ENCODE measurements at places on chromosomes 16 and 17.
A peak's percentile ranks its signal among the peaks of the same experiment; 100 is the strongest.

DNA sequence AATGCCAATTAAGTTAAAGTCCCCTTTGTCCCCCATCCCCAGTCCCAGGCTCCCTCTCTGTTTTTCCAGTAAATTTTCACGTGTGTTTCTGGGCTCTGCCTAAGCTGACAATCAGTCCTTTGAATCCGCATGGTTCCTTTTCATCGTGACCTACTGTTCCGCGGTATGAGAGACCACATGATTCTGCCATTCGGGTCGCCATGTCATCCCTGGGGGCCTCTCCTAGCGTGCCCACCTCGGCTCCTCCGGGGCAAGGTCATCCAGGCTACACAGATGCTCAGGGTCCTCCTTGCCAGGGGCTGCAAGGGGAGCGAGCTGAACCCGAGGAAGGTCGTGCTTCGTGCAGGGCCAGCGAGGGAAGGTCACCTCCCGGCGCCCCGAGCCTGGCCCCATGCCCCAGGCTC is 157.6 kb downstream of the RAB11FIP4 start:
- no peak for DNase-seq

DNA sequence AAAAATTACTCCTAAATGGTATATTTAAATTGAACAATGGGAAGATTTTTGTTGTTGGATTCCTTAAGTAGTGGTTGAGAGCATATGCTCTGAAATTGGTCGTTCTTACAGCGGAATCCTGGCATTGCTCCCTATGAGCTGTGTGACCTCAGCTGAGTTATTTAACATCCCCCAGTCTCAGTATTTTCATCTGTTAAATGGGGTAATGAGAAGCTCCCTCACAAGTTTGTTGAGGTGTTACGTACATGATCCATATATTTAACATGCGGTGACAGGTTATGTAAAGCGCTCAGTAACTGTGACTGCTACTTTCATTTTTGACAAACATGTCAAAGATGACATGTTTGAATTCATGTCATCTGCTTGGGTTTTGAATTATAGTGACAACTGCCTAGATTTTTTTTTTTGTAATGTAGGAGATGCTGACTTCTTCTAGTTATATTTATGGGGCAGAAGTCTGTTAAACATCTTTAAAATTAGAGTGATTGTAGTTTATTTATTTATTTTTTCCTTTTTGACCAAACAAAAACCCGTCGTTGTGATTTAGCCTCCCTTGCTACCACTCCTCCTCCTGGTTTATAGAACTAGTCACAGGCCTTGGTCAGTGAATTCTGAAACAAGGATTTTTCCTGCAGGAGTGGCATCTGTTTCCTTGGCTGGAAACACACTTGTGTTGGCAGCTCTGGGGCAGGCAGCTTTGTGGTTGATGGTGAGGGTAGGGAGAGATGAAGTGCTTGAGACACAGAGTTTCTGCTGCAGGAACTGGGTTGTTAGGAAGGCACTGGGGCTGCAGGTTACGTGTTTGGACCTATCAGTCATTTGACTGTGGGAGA is 268.8 kb downstream of the SNX29 start:
- no peak for DNase-seq

DNA sequence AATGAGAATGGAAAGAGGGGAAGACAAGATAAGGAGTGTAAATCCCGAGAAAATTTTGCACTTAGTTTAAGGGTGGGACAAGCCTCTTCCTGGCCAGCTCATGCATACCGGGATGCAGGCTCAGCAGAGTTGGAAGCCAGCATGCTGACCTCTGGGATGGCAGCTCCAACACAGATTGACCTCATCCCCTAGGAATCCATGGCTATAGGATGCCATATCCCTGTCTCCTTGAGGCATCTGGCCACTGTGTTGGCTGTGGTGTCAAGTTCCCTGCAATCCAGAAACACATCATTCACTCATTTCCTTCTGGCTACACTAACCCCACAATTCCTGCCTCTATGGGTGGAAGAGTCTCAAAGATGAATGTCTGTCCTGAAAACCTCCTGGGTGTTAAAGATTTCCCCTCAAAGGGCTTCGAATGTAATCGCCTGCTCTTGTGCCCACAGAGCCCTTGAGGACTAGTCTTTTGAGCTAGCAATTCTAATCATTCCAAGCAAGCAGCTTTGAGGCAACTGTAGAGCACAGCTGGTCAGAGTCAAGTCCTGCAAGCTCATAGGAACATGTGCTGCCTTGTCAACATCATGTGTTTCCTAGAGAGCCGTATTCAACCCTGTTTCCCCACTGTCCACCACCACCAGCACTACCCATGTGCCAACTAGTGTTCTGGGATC is 141.4 kb downstream of the PMP22 start:
- DNase-seq: no peak

- no peak for DNase-seq
These were observed 1.0 kb downstream of the TMEM114 start for GRCh38 chr16:8589057-8589899.

DNA sequence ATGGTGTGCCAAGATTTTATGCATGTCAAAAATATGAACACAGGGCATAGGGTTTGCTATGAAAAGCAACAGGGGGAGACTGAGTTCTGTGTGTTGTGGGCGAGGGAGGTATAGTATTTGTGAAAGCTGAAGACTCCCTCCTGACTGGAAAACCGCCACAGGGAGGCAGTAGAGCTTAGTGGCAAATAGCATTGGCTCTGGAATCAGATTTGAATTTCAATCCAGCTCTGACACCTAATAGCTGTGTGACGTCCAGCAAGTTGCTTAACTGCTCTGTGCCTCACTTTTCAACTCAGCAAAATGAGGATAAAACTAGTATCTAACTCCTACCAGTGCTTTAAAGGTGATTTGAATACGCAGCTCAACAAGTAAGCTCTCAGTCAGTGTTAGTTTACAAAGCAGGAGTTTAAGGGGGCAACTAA is 22.0 kb downstream of the KPNA2 start:
- DNase-seq: peak; percentile 33

DNA sequence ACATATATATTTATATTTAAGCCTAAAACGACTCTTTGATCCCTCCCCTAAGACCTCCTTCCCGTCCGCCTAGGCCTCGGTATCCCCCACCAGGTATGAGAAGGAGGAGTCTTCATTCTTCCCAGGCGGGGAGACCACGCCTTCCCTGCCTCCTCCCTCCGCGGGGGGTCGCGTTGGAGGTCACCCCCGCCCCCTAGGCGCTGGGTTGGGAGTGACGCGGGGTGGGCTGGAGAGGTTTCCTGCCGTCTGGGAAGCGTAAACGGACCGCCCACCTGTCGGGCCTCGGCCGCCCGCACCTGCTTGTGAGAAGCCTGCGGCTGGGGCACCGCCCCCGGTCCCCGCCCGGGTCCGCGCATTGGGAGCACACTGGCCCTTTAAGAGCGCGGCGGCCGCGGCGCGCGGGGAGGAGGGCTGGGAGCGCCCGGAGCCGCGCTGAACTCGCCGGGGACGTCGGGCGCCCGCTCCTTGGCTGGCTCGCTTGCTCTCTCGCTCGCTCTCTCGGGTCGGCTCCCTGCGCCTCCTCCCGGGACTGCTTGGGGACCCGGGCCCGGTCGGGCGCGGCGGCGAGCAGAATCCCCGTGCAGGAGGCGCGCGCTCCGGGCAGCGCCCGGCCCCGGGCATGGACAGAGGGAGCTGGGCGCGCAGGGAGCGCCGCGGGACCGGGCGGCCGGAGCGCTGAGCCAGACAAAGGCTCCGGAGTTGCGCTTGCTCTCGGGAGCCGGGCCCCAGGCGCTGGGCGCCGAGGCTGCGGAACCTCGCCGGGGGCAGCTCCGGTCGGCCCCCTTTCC is at the start of gene MMP15:
Gene MMP15, plus strand, starts transcription at position 404 of the 788 bp plus-strand sequence. CDS start 597 bp downstream, outside the sequence.
- DNase-seq: peak; percentile 68

DNA sequence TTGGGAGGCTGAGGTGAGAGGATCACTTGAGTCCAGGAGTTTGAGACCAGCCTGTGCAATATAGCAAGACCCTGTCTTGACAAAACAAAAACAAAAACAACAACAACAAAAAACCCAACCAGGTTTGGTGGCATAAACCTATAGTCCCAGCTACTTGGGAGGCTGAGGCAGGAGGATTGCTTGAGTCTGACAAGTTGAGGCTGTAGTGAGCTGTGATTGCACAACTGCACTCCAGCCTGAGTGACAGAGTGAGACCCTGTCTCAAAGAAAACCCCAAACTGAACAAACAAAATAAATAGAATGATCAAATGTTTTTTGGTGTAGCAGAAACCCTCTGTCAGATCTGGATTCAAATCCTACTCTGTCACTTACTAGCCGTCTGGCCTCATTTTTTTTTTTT is 16.0 kb upstream of the SYT17 start:
- DNase-seq: no peak

DNA sequence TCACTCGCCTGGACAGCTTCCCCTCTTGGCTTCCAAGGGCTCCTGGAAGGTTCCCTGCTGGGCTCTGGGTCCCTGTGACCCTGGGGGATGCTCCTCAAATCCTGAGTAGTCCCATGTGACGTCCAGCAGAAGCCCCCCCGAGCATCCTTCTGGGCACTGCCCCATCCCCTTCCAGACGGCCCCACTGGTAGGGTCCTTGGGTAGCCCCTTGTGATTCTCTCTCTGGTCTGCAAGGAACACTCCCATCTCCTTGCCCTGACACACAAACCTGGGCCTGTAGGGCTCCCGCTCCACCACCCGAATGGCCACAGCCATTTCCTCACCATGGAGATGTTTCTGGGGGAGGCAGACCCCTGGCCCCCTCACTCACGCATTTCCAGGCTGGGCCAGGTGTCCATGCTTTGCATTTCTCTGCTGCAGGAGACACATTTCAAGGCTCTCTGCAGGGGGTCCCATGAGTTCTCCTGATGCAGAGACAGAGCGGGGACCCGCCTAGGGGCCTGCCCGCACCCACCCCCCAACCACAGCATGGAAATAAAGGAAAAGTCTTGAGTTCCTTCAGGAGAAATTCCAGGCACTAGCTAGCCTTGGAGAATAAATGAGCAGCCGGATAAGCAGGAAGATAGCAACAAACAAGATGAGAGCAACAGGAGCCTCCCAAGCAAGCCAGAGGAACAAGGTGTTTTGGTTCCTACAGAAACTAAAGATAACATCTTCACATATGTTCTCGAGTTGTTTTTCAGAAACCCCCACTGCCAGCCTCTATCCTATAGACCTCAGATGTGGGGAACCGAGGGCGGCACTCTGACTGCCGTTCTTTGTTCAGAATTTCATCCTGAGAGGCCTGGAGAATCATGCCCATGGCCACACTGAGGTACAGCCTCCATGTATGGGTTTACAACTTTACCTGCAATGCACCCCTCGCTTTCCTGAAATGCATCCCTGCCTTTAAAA is 128.8 kb downstream of the MGAT5B start:
- DNase-seq: no peak

- no peak for DNase-seq
These were observed 70.1 kb upstream of the CREBBP start for GRCh38 chr16:3950343-3951193.

- no peak for DNase-seq
These were observed 820.2 kb downstream of the KCNJ18 start for GRCh38 chr17:22512506-22512905.

- no peak for DNase-seq
These were observed 58.8 kb downstream of the RPTOR start for GRCh38 chr17:80603396-80603795.

GRCh38 chr16:66152181-66152580 is 214.3 kb upstream of the CDH5 start:
- no peak for DNase-seq

DNA sequence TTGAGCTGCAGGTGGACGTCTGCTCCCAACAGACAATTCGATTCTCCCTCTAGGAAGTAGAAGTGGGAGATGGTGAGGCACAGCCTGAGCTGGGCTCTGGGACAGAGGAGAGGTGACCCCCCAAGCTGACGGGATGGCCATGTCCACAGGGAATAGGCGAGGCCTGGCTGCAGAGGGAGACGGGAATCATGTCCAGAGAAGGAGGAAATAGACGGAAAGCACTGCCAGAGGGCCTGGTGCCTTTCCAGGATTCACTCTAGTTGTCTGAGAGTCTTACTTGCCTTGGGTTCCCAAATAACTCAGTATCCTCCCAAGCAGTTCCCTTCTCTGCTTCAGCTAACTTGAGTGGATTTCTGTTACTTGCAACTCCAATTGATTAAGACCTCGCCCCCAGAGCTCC is 4.3 kb upstream of the CRISPLD2 start:
- DNase-seq: no peak

GRCh38 chr16:11848842-11849241 is 2.5 kb downstream of the RSL1D1 start:
- no peak for DNase-seq

DNA sequence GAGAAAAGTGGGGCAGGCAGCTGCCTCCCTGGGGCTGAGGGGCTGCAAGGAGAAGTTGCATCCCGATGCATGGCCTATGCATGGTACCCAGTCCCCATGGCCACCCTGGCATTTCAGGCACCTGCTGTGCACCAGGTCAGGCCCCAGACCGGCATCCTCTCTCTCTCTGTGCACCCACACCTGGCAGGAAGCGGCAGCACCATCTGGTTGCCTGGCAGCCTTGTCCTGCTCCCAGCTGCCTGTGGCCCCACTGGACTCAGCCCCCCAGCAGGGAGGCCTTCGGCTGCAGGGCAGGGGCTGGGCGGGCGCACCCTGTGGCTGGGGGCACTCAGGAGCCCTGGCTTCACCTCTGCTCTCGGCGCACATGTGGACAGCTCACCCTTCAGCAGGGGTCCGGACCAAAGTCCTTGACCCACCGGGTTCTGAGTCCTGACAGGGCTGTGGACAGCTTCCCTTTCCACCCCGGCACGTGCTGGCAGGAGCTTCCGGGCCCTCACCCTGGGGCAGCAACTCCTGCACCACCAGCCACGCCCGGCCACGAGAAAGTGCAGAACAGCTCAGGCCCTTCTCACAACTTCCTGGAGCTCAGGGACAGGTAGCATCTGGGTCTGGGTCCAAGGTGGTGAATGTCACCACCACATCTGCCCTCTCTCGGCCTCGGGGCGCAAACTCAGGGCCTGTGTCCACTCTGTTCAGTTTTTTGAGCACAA is 36.7 kb downstream of the CTU2 start:
- no peak for DNase-seq

GRCh38 chr17:74290340-74290739 is 16.3 kb downstream of the DNAI2 start:
- no peak for DNase-seq
